Nephron progenitor cell (in vitro differentiated cells): ENCODE measurements at places on chromosomes 6 and 20.

DNA sequence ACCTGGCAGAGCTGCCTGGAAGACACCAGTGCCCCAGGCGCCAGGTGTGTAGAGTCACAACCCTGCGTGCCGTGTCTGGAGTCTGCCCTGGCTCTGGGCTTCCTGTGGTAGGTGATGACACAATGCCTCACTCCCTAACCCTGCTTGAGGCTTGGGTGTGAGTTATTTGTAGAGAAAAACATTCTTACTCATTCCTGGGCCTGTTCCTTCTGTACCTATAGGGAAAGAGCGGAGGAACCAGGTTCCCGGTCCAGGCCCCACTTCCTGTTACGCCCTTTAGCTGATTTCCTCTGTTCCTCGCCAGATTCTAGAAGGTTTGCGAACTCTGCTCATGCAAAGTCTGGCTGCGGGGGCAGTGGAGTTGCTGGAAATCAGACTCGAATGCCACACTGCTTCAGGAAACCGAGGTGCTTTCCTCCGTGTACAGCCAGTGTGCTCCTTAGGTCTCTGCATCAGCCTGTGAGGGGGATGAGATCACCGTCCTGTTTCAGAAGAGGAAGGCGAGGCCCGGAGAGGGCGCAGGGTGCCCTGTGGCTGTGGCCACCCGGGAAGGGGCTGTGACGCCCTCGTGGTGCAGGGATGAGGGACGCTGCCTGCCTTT, 67.1 kb upstream of the DUSP22 start:
- no peak for DNase-seq

DNA sequence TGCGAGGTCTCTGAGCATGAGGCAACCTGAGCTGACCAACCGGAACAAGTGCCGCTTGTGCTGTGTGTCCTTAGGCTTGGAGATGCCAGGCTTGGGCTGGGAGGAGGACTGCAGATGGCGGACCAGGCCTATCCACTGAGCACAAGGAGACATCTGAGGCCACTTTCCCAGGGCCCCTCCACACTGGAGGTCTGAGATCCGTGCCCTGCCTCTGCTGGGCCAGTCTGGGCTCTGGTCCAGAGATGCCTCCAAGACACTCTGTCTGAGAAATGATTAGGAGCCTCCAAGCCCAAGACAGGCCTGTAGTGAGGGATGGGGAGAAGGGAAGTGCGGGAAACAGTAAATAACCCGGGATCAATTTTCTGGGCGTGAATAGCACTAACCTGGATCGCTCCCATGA, 3.0 kb upstream of the MLN start:
- DNase-seq: no peak

DNA sequence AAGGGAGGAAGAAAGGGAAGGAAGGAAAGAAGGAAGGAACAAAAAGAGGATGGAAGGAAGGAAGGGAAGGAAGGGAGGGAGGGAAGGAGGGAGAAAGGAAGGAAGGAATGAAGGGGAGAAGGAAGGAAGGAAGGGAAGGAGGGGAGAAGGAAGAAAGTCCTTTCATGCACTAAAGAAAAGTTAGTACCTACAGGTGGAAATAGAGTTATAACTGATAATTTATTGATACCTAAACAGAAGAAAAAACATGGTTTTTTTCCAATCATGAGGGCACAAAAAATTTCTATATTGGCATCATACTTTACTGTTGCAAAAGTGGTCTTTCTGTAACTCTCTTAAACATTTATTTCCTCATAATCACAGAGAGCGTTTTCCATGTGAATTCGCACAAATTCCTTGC, 659.4 kb downstream of the MAFB start:
- DNase-seq: no peak

- DNase-seq: peak; percentile 28
These were observed 71.1 kb downstream of the CDH22 start for GRCh38 chr20:46237227-46237626.

- DNase-seq: no peak
These were observed 206.3 kb downstream of the COL19A1 start for GRCh38 chr6:70072540-70073179.

DNA sequence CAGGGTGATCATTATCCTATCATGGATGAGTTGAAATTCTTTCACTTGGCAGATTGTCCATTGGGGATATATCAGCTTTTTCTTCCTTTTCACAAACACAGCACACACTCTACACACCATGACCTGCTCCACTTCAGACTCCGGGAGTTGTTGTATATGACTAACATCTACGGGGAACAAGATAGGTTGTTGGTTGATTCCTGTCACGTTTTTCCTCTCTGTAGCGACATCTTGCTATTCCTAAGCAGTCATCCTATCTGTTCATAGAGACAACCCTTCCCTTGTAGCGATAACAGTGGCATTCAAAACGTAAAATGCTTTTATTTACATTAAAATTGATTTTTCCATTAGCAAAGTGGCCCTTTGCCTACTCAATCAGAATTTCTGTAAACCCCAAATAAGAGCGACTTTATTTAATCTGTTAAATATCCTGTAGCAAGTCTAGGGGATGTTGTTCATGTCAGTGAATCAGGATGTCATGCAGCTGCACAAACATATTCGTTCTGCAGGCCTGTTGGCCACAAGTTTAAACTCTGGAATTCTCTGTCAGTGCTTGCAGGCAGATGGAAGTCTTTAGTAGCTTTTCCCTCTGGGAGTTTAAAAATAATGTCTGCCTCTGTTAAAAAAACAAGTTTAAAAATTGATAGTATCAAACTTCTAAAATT, 23.1 kb downstream of the PHACTR2 start:
- no peak for DNase-seq

DNA sequence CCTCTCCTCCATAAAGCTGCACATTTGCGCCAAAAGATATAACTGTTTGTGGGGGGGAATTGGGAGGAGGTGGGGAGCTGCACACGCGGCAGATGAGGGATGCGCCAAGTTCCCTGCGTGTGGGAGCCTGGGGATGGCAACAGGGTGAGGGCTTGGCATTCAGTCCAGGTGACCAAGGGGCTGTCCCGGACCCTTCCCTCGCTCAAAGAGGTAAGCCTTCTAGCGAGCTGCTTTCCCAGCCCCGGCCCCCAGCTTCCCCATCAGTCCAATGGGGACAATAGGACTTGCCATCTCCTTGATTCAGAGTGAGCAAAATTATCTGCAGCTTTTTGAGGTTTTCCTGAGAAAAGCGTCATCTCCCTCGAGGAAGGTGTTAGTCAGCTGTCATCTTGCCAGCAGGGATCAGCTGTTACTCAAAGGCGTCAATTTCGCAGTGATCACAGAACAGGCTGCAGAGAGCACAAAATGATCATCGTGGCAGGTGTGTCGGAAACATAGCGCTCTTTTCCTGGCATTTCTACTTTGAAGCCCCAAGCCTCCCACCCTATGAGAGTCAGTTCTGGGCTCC, 21.3 kb downstream of the ZNF831 start:
- no peak for DNase-seq

DNA sequence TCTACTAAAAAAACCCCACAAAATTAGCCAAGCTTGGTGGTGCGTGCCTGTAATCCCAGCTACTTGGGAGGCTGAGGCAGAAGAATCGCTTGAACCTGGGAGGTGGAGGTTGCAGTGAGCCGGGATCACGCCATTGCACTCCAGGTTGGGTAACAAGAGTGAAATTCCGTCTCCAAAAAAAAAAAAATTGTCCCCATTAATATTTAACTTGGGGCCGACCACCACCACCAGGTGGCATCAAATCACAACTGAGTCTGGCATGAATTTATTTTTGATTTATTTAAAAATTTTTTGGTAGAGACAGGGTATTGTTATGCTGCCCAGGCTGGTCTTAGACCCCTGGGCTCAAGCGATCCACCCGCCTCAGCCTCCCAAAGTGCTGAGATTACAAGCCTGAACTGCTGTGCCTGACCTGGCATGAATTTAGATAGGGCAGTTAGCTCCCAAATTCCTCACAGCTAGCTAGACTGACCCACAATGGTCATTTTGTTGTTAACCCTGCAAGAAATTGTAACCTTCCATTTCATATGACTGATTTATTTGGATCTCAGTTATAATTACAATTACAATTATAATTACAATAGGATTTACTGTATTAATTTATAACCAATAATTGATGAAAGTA, 17.1 kb upstream of the BEND3 start:
- DNase-seq: peak; percentile 32

- DNase-seq: no peak
These were observed 164.0 kb downstream of the GMDS start for GRCh38 chr6:2081155-2082138.

DNA sequence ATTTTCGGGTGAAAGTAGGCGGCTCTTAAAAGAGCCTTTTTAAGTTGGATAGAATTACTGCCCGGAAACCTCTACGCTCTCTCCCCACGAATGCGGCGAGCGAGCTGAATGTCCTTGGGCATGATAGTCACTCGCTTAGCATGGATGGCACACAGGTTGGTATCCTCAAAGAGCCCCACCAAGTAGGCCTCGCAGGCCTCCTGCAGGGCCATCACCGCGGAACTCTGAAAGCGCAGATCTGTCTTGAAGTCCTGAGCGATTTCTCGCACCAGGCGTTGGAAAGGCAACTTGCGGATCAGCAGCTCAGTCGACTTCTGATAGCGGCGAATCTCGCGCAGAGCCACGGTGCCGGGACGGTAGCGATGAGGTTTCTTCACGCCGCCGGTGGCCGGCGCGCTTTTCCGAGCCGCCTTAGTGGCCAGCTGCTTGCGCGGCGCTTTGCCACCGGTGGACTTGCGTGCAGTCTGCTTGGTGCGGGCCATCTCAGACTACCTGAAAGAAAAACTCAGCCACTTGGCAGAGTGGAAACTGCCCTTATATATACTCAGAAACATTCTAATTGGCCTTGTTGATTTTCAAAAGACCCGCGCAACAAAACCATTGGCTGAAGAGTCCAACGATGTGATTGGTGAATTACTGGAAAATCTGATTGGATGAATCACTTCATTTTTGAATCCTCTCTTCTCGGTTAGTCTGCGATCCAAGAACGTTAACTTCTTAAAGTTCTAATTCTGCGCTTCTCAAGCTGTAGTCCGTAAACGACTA, 93.9 kb upstream of the BTN3A2 start:
- peak; percentile 74 for DNase-seq

- peak; percentile 27 for DNase-seq
These were observed 210.8 kb downstream of the ARHGAP18 start for GRCh38 chr6:129498950-129499842.

DNA sequence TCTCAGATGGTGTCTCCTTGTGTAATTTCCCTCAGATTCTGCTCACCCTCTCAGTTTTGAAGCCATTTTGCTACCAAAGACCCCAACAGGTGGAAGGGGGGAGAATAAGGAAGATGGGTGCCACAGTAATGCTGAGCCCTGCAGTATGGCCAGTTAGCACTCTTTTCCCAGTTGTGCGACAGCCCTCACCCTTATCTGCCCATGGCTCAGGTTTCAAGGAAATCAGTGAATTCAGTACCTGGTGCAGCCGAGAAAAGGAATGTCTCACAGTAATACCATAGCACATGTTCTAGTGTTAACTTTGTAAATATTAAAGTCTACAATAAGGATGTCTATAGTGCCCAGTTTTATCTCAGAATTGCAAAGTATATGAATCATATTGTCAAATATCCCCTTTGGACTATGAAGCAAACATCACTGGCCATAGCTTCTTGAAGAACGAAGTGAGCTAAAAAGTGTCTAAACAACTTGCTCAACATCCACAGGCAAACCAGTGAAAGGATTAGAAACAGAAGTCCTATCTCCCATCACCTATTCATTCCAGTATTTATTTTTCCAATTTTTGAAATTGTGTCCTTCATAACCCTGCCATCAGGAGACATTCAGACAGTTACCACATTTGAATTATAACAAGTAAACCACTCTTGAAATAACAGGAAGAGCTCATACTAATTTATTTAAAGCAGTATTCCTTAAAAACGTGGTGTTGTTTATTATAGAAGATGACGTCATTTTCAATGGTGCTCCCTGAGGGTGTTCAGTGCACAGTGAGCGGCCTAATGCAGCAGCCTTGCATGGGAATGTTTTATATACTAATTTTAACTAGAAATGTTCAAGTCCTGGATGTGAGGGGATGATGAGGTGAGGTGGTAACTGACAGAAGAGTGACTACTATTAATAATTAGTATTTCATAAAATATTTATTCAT, 366.2 kb downstream of the TFAP2A start:
- DNase-seq: no peak

GRCh38 chr6:4381381-4381780, 246.0 kb upstream of the ECI2 start:
- DNase-seq: no peak

- no peak for DNase-seq
These were observed 21.5 kb downstream of the CD164 start for GRCh38 chr6:109360791-109361190.

DNA sequence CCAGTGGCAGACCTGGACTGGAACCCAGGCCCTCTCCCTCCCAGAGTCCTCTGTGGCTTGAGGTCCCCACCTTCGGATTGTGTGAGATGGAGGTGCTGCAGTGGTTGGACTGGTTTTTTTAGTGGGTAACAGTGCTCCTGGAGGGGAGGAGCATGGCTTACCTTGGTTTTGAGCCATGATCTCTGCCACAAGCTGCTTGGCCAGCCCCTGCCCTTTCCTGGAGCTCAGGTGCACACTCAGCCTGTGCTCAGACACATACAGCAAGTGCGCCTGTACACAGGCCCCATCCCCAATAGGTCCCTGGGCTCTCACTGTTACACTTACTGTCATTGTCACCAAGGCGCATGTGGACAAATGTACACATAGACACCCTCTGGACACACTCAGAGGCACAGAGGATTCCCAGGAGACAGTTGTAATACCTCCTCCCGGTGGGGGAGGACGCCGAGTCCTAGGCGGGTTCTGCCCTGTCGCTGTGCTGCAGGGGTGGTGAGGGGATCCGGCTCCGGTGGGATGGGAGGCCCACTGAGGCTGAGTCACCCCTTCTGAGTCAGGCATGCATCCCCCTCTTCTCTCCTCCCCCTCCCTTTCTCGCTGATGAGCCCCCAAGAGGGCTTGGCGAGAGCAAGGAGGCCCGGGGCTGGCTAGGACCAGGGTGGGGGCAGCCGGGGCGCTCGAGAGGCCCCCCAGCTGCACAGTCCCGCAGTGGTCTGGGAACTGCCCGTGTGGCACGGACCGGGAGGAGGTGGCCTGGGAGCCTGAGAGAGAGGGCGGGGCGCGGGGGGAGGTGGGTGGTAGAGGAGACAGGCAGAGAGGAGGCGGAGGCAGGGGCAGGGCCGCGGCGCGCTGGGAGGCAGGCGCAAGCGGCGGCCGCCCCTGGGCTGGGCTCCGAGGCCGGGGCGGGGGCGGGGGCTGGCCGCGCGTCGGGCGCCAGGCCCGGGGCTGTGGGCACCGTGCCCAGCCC, 522 bp upstream of the EPB41L1 start:
- DNase-seq: peak; percentile 88

DNA sequence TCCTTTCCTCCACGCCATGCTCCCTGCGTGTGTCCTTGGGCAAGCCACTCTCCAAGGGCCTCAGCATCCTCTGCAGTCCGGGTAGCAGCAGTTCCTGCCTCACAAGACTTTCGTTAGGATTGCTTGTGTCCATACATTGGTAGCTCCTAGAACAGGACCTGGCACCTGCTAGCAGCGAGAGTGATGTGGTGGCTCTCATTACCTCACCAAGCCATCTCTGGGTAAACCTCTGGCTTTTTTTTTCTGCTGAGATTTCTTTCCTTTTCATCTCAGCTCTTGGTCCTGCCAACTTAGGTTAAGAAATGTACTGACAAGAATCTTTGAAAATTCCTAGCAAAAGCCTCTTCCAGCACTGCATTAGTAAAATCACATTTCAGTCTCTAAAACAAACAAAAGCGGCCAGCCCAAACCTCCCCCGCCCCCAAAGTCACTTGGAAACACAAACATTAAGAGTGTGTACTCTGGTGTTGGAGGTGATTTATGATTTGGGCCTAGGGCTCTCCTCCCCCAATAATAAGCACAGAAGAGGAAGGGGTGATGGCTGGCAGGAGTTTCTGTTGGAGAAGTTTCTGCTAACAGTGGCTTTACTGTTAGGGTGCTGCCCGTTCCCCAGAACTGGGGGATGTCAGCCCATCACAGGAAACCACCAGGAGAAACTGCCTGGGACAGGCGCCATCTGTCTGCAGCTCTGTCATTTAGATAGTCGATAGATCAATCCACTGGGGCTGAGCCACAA, 199.2 kb downstream of the CD83 start:
- peak; percentile 52 for DNase-seq
